ENCODE measurements at places on chromosomes 13 and 19.
A peak's percentile ranks its signal among the peaks of the same experiment; 100 is the strongest.

DNA sequence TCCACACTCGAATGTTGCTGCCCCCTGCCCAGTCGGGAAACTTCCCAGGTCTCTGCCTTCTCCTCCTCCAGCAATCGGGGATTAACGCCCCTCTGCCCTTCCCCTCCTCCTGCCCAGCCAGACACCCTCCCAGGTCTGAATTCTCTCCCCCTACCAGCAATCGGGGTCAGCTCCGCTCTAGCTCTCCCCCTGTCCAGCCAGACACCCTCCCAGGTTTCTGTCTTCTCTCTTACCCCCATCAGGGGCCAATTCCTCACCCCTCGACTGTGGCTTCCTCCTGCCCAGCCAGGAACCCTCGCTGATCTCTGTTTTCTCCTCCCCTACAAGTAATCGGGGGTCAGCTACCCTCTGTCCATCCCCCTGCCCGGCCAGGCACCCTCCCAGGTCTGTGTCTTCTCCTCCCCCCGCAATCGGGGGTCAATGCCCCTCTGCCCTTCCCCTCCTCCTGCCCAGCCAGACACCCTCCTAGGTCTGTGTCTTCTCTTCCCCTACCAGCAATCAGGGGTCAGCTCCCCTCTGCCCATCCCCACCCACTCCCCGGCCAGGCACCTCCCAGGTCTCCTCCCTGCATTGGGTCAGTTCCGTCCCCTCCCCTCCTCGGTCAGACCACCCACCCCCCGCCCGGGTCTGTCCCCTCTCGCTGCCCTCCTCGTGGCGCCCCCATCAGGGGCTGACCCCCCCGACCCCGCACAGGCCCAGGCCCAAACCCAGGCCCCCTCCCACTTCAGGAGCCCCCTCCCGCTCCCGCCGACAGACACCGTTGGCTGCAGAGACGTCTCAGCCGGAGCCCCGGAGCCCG is 668 bp downstream of the ZFR2 start:
- DNase-seq = no peak

DNA sequence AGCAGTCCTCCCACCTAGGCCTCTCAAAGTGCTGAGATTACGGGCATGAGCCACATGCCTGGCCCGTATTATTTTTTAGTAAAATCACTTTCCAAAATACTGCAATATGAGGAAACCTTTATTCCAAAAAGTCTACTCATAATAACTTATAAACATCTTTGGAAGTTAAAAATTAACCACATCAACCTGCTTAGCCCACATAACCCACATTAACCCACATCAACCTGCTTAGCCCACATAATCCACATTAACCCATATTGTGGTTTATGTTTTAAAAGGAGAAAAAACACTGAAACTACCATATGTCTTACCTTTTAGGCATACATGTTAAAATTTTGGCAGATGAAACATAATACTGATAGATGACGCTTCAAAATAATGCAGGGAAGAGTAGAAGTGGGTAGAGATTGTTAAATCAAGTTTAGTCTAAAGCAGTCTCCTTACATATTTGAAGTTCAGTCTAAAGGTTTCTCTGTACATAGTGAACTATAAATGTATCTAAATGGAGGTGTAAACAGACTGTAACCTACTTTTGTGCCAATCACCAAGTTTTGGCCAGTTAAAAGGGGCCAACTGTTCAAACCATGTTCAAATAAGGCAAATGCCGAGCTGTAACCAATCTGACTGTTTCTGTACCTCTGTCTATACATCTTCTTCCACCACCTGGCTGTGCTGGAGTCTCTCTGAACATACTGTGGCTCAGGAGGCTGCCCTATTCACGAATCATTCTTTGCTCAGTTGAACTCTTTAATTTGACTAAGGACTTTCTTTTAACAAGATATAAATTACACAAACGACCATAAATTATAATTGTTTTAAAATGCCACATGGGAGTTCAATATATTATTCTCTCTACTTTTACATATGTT is 14.5 kb downstream of the KPNA3 start:
- DNase-seq = no peak

DNA sequence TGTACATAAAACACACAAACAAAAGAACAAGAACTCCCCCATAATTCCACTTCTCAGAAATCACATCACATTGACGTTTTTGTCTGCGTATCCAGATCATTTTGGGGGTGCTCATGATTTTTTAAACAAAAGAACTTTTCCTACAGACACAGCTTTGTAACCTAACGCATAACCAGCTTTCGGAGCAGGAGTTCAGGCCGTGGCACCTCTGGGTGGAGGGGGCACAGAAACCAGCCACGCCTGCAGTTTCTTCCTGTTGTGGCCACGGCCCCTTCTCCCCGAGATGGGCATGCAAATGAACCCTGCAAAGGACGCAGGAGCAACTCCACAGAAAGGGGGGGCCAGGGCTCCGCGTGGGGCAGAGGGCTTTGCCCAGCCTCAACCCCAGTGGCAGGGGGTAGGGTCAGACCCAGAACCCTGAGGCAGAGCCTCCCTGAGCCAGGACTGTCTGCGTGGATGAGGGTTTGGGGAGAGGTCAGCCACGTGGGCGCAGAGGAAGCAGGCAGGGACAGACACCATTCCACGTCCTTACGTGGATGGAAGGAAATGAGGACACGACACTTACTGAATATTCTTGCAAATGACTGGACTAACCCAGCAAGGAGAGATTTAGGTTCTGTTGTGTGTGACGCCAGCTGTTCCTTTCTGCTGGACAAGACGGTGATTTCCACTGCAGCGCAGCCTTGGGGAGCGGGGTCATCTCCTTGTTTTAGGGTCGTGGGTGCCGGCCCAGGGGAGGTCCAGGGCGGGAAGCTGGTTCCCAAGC is 64.4 kb downstream of the RASA3 start:
- DNase-seq = no peak

DNA sequence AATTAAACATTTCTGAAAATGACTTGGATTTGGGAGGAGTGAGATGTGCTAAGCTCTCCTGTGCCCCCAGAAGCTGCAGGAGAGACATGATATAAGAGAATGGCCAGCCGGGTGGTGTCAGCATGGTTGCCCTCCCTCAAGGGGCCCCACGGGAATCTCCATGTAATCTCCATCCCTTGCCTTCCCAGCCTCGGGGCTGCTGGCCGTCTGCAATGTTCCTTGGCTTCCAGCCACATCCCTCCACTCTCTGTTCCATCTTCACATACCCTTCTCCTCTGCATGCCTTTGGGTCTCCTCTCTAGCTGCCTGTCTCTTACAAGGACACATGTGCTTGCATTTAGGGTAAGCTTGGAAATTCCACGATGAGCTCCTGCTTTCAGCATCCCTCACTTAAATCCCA is 172.0 kb downstream of the TSHZ3 start:
- no peak for DNase-seq

GRCh38 chr13:24207841-24208667 is 47.5 kb downstream of the SPATA13 start:
- no peak for DNase-seq

- DNase-seq = no peak
Observed at GRCh38 chr19:35608251-35608650, 4.3 kb upstream of the HAUS5 start.

- no peak for DNase-seq
Observed at GRCh38 chr13:79448413-79448812, 32.5 kb upstream of the NDFIP2 start.

DNA sequence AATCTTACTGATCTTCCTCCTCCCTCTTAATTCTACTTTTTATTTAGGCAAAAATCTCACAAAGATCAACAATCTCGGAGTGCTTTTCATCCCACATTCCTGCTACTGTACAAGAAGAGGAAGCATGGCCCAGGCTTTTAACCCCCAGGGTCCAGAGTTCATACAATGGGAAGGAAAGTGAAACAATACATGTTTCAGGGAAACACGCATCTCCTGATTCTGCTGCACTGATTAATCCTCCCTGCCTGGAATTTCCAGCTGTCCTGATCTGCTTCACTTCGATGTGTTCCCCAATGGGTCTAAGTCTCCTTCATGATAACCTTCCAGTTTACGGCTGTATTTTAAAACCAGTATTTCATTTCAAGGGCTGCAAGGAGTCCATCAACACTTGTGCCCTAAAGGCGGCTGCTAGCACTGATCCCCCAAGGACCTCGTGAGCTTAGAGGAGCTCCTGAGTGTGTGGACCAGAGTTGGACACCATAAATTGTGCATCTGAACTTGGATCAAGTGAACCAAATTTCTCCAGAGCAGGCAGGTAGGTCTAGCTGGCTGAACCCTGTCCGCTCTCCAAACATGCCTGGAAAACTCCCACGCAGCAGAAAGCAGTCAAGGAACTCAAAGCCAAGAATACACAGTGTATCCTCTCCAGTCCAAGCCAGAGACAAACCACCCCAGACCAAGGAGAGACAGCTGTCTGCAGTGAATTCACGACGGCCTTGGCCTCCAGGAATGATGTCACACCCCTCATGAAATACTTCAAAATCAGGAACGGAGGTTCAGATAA is 44.3 kb downstream of the COL4A1 start:
- DNase-seq = no peak

GRCh38 chr13:66348745-66349690 is 881.1 kb downstream of the PCDH9 start:
- no peak for DNase-seq

DNA sequence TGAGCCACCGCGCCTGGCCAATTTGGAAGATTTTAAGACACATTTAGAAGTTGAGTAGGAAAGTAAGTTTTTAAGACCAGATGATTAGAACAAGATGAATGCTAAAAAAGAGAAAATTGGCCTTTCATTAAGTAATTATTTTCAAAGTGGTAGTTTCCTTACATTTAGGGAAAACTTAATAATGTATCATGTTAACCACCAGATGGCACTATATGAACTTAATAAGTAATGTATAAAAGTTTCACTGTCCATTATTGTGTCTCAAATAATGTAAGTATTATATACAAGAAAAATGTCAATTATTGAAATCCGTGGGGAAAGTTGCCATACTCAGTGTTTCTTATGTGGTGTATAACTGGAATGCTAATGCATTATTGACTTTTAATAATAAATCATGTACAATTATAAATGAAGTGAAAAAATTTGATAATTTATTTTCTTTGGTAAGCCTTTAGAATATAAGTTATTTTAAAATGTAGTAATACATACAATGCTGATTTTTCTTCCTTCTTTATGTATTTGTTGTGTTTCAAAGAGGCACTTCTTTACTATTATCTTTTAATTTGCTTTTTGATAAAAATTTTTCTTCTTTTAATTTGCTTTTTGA is 29.2 kb downstream of the COG6 start:
- no peak for DNase-seq

- no peak for DNase-seq
Observed at GRCh38 chr19:48239582-48240141, 16.1 kb downstream of the CARD8 start.

- DNase-seq = peak; percentile 76
Observed at GRCh38 chr19:48637948-48638830, 1.0 kb upstream of the DBP start.

GRCh38 chr19:9878511-9879196 is 43.5 kb downstream of the PIN1 start:
- DNase-seq = no peak
